ENCODE measurements at places on chromosomes 7 and 10.

GRCh38 chr10:28236591-28236990 is 66.3 kb downstream of the MPP7 start:
- DNase-seq = peak; percentile 38

- no peak for DNase-seq
Measured at GRCh38 chr10:79561257-79561656, 1.1 kb upstream of the SFTPA2 start.

DNA sequence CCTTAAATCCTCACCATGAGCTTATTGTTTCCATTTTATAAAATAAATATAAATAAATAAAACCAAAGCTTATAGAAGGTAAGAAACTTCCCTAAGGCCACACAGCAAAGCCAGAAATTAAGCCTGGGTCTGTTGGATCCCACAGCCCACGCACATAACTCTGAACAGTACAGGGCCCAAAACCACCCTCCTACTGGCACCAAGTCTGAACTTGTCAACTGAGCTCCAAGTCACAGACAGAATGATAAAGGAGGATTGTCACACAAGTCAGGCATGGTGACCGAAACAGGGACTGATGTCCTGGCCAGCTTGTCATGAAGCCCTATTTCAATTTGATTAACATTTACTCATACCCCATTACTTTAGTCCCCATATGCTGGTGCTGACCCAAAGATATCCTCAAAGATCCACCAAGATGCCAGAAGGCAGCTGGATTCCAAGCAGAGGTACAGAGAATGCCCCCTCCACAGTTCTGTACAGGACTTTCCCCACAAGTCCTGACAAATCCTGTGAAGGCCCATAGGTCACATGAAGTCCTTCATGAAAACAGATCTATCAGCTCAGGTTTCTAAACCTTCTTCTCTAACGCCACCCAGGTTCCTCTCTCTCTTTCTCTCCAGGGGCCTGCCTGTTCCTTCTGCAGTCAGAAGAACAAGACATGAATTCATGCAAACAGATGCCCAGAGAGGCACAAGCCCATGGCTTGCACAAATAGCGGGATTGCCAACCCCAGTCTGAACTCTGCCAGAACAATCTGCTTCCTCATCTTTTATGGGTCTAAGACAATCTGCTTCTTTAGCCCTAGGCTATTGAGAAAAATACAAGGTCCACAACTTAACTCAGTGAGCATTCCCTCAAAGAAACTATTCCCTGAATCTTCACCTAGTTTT is 60.9 kb downstream of the GLI3 start:
- DNase-seq = no peak

- no peak for DNase-seq
Measured at GRCh38 chr10:33666686-33667480, 332.4 kb upstream of the NRP1 start.

DNA sequence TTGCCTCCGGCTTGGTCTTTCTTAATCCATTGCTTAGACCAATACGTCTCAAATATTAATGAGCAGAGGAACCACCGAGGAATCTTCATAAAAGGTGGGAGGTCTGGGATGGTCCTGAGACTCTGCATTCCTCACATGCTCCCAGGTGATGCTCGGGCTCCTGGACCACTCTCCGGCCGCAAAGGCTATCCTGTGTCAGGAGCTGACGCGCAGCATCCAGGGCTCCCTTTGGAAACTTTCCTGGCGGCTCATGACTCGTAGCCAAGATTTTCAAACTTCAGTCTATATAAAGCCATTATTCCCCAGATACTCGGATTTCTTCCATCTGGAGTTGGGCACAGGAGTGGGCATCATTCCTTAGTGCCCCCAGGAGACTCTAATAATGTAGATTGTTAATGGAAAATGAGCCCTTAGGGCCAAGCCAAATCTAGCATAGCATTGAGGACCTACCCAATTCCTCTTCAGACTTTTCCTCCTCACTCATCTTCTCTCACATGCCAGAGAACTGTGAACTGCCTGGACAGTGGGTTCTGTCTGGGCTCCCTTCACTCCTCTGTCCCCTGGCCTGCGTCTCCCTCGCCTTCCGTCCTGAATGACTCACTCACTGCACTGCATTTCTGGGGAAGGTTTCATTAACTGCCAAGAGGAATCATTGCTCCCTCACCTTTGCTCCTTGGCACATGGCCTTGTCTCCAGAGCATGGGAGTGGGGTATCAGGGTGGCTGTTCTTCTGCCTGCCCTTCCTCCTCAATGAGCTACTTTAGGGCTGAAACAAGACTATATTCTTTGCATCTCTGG is 89.3 kb downstream of the MKI67 start:
- no peak for DNase-seq

Measured in left hindlimb (tissue), 1 donor.